KG1 (cell line): ENCODE measurements at places on chromosomes 13 and 19.

GRCh38 chr19:14343286-14343685, 38.0 kb upstream of the ADGRE5 start:
- no peak for DNase-seq

DNA sequence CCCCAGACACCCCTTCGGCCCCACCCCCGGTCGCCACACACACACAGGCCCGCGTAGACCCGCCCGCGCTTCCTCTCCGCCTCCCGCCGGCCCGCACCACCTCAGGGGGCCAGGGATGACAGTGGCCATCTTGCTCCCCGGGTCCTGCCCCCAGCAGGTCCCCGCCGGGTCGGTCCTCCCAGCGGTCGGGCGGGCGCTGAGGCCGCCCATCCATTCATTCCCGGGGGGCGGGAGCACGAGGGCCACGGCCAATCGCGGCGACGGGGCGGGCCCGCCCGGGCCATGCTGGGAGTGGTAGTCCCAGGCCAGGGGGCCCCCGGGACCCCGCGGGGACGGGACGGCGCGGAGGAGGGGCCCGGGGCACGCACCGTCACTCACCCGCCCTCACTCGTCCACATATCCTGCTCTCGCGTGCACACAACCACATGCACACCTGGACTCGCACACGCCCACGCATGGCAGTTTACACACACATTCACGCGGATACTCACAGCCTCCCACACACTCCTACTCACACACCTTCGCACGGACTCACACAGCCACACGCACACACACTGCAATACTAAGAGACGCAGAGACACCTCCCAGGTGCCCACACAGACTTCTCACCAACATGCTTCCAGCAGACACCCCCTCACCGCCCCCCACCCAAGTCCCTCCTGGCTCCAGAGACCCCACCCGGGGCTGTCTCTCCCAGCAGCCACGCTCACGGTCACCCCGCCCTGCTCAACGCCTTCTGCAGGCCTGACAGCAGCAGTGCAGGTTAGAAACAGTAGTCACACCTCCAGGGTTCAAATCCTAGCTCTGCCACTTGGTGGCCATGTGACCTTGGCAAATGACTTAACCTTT, at the start of gene DPF1:
Gene DPF1 (minus strand): TSS at position 209 of the 849 bp plus-strand sequence. CDS start 80 bp downstream, at position 129.
- DNase-seq, result peak; percentile 63

DNA sequence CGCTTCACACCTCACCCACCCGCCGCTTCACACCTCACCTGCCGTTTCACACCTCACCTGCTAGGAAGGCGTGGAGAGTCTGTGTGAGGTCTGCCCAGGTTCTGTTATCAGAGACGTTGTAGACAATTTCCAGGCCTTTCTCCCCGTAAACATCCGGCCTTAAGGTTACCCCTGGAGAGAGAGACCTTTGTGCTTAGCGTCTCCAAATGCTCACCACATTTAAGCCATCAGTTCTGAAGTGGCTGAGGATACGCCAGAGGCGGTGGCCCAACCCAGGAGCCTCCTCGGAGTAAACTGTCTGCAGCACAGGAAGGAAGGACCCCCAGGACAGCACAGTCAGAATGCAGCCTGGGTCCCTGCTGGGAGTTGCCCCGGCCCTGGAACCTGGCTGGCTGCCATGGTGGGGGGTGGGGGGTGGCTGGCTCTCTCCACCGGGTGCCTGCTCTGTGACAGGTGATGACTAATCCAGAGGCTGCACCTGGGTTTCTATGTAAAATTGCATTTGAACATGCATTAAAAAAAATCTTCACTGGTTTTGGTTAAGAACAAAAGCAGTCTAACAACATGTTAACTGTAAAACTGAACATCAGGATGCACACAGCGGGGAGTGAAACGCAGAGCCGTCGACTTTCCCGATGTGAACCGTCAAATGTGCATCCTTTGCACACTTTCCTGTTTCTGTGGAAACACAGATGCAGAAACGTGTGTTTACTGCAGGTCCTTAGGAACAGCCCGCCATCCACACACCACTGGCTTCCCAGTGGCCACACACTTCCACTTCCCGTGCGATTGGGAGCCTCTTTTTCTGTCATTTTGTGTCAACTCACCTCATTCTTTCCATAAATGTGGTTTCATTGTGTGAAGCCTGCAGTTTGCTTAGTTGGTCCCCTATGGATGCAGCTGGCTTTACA, 4.5 kb downstream of the ATP4B start:
- DNase-seq, result no peak

DNA sequence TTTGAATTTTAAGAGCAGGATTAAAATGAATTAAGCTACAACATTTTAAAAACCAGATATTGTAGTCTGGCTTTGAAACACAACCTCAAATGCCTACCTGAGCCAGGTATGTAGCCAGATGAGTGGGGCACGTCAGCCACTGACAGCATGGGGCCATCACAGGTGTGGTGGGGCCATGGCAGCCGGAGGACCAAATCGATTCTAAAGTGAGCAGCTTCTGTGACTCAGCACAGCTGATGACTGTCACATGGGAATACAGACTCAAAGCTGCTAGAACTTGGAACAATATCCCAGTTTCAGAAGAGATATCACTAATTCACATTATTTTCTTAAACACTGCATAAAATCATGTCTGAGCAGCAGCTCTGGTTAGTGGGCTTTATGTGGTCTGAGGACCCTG, 52.8 kb downstream of the SERP2 start:
- no peak for DNase-seq

- no peak for DNase-seq
Observed at GRCh38 chr13:93942016-93942415, 537.5 kb downstream of the DCT start.

GRCh38 chr19:16078759-16079707, 2.7 kb downstream of the TPM4 start:
- DNase-seq, result peak; percentile 81
